Stimulated activated CD8-positive, alpha-beta memory T cell treated with anti-CD3 and anti-CD28 coated beads, Interleukin-15, amount 100 ng/mL, for 4 hours (primary cell): ENCODE measurements at places on chromosomes 16 and 17.
A peak's percentile ranks its signal among the peaks of the same experiment; 100 is the strongest.

- DNase-seq = no peak
Observed at GRCh38 chr17:55931446-55931845, 180.6 kb downstream of the PCTP start.

DNA sequence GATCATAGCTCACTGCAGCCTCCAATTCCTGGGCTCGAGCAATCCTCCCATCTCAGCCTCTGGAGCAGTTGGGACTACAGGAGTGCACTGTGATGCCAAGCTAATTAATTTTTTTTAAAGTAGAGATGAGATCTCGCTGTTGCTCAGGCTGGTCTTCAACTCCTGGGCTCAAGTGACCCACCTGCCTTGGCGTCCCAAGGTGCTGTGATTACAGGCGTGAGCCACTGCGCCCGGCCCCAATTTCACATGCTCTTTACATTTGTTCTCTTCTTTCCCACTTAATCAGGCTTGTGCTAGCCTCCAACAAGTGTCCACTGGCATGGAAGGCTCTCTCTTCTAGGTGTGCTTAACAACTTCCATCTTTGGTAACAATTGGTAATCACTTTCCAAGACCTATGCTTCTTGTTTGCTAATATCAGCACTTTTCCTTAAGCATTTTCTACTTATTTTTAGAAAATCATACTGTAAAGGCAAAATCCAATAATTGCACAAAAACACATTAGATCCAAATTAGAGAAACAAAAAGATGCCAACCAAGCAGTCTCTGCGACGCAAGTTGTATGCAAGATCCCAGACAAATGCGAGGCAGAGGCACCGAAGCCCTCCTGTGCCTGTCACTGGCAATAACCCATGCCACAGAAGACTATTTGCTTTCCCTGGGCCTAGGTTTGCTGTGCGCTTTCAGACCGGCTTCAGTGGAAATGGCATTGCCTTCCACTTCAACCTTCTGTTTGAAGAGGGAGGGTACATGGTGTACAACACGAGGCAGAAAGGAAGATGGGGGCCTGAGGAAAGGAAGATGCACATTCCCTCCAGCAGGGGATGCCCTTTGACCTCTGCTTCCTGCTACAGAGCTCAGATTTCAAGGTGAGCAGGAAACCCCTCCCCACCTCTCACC lies 52.6 kb downstream of the NOS2 start:
- DNase-seq = no peak

- DNase-seq = no peak
Observed at GRCh38 chr17:57478478-57479250, 222.3 kb downstream of the MSI2 start.

DNA sequence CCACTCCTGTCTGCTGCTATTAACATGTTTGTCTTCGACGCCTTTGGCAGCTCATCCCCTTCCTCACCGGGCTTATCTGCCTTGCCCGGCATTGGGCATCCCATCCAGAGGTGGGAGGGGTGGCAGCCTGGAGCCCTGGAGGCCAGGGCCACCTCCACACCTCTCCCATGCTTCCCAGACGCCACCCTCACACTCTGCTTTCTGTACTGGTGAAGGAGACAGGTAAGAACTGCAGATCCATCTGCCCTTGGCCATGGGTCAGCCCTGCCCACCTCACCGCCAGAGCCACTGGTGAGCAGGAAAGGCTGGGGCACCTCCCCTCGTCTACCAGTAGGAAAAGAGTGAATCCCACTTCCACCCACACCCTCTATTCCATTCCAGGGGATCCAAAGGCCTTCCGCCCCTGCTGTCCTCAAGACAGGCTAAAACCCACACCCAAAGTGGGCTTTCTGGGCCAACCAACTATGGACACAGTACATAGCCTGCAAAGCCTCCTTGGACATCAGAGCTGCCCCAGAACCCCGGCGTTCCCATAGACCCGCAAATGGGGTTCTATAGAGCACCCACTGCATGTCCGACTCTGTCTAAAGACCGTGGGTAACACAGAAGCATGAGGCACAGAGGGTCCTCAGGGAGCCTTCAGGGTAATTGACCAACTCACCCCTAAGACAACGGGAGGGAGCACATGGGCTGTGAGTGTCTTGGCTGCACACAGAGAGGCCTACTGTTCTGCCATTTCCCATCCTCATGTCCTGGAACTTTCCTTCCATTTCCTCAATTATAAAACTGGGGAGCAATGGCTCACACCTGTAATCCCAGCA lies 23.4 kb upstream of the RBFOX3 start:
- no peak for DNase-seq

DNA sequence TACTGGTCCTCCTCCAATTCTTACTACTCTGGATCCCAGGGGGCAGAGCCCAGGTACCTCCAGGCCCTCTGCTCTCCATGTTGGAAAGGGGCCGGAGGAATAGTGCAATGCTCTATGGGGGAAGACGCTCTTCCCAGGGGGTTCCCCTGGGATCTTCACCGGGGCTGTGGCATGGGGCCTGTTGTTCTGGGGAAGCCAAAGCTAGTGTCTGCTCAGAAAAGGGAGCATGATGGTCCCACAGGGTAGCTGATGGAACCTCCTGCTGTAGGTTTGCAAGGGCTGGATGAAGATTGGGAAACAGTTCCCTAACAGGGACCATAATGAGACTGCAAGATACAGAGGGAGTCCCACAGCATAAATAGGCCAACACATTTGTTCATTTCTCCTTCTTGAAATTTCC lies 114.7 kb downstream of the IRX5 start:
- no peak for DNase-seq

- no peak for DNase-seq
Observed at GRCh38 chr16:75022567-75022966, 23.7 kb downstream of the ZNRF1 start.

- DNase-seq = no peak
Observed at GRCh38 chr17:32266389-32267301, 1.0 kb downstream of the RHBDL3 start.

DNA sequence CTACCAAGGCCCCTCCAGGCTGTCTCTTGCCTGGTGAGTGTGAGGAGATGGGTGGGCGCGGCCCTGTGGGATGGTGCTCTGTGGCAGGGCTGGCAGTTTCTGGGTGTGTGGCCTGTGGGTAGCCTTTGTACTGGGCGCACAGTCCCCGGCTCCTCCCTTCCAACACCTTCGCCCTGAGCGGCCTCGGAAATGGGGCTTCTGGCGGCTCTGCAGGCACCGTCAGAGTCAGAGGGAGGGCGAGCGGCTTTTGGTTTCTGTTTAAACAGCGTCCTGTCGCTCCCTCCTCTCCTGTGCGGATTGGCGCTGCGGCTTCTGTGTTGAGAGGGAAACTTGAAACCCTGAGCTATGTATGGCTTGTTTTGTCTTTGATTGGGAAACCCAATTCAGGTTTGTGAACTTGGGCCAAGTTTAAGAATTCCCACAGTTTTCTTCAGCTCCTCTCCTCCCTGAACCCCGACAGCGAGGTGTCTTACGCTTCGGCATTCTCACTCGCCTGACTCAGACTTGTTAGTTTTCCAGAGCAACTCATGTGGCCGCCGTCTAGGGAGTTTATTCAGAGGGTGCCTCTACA lies 8.3 kb upstream of the ZNF750 start:
- DNase-seq = peak; percentile 26

GRCh38 chr17:50764734-50765149 lies 2.6 kb downstream of the ANKRD40CL start:
- DNase-seq = no peak

DNA sequence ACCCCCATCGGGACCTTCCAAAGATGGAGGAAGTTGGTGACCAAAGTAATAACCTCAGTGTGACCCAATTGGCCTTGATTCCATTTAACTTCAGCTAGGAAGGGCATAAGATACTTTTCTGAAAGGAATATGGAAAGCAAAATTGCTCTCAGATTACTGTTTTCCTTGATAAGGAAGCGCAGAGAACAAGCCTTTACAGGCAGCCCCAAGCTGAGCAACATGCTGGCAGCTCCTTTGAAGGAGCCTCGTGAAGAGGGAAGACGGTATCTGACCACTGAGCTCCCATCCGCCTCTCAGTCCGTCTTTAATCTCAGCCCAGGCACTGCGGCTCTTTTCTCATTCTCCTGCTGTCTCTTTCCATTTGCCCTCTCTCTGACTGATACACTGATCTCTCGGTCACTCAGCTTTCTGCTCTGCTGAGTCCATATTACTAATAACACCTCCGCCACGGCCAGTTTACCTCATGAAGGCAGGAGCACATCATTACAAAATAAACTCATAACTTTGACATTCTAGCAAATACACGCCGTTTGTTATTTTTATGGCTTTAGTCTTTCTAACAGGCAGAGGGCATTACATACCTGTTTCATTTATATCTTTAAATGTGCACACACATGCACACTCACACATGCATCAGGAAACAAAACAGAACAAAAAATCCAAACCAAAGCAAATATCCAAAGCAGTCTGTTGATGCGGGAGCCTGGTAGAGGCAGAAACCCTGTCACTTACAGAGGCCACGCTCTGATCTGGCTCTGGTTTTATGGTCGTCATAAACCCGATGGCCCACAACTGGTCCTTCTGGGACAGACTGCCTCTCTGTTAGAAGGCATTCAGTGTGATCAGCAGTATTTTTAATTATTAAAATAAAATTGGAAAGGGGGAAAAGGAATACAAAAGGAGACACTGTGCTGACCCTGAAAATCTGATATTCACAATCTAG lies 183.2 kb downstream of the AATF start:
- no peak for DNase-seq
